ENCODE measurements at places on chromosomes 16 and 17.

GRCh38 chr16:49912721-49913120, 56.8 kb upstream of the ZNF423 start:
- no peak for DNase-seq

- DNase-seq = no peak
These were observed 32.8 kb upstream of the ABCA8 start for GRCh38 chr17:68987966-68988365.

DNA sequence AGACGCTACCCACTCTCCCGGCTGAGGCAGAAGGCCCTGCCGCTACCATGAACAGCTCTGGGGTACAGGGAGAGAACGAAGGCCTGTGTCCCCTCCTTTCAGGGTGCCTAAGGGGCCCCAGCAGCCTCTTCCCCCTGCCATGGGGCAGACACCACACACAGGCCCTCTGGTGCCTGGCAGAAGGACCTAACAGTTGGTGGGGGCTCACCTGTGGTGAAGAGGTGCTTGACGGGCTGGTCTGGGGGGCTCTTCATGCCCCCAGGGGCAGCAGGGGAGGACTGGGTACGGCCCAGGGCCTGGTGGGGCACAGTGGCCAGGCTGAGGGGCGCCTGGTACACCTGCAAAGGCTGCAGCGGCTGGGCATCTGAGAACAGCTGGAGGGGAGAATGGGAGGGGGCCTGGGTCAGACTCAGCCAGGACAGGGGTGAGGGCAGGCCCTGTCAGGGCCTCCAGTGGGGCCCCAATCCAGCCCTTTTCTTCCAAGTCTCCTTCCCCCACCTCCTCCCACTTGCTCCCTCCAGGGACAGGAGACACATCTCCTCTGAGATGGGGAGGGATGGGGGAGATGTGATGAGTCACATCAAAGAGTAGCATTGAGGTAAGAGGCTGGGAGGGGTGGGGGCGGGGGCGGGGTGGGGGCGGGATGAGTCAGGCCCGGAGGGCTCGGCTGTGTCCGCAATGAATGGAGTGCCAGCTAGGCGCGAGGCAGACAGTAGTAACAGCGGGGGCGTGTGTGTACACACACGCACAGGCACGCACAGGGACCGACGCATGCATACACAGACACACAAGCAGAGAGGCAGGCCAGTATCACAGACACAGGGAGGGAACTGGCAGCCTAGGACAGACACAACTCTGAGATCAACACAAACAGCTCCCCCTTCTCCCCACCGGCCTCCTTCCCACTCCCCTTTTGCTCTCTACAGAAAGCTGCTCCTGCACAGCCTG, 16.1 kb downstream of the G6PC3 start:
- peak; percentile 15 for DNase-seq

GRCh38 chr16:5508371-5508770, 410.8 kb upstream of the EEF2KMT start:
- DNase-seq = no peak

GRCh38 chr17:2041561-2042389, at the start of gene OVCA2:
Gene OVCA2 (plus strand): TSS chr17:2042022. CDS start chr17:2042048, 26 bp downstream.
- DNase-seq = peak; percentile 94

DNA sequence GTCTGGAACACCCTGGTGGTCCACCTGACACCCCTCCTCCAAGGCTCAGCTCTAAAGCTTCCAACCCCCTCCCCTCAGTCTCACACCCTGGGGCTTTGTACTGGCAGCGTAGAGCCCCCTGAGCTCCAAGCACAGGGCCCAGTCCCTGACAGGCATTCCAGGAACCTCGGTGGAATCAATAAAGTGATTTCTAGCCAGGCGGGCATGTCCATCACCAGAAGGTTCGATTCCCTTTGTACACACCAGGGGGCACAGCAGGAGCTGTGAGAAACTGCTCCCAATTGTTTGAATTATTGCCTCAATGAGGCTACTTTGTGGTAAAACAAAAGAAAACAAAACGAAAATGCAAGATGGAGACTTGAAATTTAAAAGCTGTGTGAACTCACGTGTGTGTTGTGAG, 51.8 kb downstream of the SMPD3 start:
- DNase-seq = peak; percentile 28

Data from inflammatory macrophage treated with lipopolysaccharide for 4 hours (primary cell).